ENCODE measurements at places on chromosomes 3 and 15.

GRCh38 chr15:67193223-67193990 is 61.1 kb downstream of the AAGAB start:
- no peak for DNase-seq

DNA sequence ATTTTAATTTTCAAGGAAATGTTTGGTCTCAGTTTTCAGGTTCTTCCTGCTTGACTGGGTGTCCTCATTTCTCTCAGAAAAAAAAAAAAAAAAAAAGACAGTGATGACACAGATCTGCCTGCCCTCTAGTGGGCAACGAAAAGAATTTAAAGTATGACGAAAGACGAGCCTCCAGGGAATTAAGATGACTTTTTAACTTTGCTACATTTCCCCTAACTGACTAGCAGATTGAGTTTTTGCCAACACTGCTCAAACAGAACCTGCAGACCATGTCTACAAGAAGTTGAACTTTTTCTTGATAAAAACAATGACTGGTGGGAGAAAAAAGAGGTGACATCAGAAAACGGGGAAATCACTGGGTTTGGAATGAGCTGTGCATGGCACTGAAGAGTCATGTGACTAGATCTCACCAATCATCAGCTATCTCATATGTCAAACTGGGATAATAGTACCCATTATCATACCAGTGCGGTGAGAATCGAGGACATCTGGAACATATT is 40.8 kb downstream of the EOMES start:
- DNase-seq = no peak

GRCh38 chr3:132486099-132486498 is 68.8 kb downstream of the DNAJC13 start:
- DNase-seq = no peak

DNA sequence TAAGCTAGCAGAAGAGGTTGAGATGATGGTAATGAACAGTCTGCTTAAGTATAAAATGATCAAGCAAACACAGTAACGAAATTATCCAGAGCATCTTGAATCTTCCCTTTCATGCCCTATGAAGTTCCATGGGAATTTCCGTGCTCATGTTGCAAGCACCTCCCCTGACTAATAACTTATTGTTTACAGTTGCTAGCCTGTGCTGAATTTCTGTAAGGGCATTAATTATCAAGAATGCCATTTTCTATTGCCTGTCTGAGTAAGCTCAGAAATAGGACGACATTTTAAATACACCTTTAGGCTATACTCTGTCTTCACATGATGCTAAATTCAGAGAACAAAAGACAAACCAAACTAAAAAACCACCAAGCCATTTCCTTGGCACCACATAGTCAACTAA is 257.5 kb upstream of the LRTM1 start:
- no peak for DNase-seq

GRCh38 chr15:98769867-98770266 is 121.5 kb downstream of the IGF1R start:
- no peak for DNase-seq

- DNase-seq = no peak
Observed at GRCh38 chr3:11305509-11305908, 33.3 kb downstream of the ATG7 start.

DNA sequence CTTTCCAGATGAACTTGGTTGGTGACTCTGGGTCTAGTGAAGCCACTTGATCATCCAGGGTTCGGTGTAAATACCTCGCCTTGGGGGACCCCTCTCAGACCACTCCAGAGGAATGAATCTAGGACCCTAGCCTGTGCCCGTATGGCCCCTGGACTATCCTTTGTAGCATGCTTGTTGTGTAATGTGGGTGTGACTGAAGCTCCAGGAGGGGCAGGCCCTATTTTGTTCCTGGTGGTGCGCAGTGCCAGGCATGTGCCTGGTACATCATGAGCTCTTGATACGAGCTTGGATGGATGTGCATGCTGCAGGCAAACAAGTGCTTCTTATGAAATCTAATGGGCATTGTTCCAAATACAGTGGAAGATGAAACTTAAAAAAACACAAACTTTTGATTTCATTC is 82.8 kb downstream of the EBLN2 start:
- DNase-seq = no peak

- DNase-seq = no peak
Observed at GRCh38 chr3:141764986-141765385, 1.8 kb downstream of the GRK7 start.

DNA sequence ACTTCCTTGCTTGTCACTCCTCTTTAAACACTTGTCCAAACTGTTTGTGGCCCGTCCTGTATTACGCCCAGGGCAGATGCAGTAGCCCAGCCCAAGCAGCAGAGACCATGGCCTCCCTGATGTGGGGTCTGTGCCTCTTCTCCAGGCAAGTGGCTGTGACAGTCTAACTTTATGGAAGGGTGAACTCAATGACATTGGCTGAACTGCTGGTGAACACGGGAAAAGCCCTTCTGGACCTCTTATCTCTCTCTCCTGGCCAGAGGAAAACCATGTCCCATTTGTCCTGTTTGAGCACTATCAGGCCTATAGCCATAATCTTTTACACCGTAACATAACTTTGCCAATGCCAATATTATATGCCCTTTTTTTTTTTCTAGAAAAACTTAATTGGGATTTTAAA is 67.6 kb downstream of the SMAD3 start:
- DNase-seq = no peak

- DNase-seq = no peak
Observed at GRCh38 chr15:38460543-38460942, 6.6 kb downstream of the FAM98B start.

DNA sequence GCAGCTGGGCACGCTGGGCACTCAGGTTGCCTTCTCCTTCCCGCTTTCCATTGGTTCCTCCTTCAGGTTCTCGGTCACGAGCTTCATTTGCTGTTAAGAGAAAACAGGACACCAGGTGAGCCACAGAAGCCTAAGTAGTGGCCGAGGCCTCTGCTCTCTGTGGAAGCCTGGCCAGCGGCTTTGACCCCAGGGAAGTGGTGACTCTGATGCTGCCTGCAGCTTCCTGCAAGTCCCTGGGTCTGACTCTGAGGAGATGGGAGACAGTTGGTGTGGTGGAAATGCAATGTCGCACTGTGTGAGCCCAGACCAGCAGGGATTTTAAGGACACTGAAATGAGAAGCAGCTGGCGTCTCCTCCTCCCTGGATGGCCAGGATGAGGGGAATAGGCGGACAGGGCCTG is 80.5 kb downstream of the SNRK start:
- no peak for DNase-seq

GRCh38 chr3:55619046-55619808 is 132.1 kb upstream of the WNT5A start:
- no peak for DNase-seq

- DNase-seq = no peak
Observed at GRCh38 chr3:162743091-162743490, 1246.5 kb downstream of the OTOL1 start.

- DNase-seq = no peak
Observed at GRCh38 chr15:83358972-83359564, 74.6 kb upstream of the BNC1 start.

DNA sequence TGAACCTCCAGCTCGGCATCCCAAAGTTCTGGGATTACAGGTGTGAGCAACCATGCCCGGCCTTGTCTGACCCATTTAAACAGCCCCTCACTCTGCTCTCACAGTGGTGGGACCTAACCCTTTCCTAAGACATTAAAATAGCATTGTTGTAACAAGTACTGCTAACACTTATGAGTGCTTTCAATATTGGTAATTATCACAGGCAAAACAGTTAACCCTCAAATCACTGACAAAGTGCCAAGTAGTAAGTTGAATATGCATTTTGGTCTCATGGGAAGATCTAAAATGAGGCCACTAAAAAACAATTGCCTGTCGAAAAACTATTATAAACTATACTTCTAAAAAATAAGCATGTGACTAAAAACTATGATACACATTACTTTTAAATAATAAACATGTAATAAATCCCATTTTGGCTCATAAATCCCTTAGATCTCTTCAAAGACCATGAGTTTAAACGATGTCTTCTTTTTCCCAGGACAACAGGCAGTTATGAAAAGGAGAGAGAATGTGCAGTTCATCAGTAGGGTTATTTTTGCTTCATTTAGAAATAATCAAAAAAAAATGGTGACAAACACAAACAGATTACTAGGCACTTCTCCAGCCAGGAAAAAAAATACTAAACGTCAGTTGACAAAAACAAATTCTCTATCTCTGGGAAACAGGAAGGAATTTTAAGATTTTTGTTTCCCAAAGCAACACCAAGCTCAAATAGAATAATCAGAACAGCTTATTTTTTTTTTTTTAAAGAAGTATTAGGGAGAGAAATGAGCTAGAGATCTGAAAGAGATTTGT is 95.4 kb downstream of the RFTN1 start:
- no peak for DNase-seq

- DNase-seq = no peak
Observed at GRCh38 chr3:38129058-38129457, 7.9 kb downstream of the ACAA1 start.

DNA sequence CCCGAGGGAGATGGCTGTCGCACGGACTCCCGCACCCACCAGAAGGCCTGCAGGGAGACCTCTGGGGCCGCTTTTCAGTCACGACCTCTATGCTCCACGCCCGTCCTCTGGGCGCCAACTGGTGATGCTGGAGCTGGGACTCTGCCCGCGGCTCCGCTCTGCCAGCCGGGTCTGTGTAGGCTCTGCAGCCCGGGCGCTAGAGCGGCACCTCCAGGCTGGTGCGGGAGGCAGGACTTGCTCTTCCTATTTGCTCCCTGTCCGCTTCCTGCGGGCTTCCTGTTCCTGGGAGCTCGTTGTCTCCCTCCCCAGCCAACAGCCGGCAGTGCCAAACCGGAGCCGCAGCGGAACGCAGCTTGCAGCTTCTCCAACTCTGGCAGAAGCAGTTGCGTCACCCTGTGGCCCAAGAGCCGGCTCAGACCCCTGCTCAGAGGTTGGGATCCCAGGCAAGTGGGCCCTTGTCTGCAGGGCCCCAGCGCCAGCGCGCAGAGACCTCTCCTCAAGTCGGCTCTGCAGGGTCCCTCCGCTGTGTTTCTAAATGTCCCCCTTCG is 285.9 kb downstream of the XXYLT1 start:
- peak; percentile 87 for DNase-seq

- no peak for DNase-seq
Observed at GRCh38 chr15:40368719-40369473, 10.9 kb downstream of the DISP2 start.

DNA sequence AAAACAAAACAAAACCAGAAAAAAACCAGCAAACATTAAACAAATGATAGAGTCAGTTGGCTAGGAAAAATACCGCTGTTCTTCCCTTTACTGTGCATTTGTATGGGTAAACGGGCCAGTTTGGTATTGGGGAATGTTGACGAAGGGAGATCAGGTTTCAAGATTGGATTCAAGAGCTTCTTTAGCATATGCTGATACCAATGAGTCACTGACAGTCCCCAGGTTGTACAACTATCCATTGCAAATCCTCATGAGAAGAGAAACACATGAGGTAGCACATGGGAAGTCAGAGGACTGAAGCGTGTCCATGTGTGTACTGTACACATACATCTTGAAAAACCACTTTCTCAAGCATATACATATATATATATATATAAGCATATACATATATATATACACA is 25.6 kb downstream of the TIGIT start:
- no peak for DNase-seq

DNA sequence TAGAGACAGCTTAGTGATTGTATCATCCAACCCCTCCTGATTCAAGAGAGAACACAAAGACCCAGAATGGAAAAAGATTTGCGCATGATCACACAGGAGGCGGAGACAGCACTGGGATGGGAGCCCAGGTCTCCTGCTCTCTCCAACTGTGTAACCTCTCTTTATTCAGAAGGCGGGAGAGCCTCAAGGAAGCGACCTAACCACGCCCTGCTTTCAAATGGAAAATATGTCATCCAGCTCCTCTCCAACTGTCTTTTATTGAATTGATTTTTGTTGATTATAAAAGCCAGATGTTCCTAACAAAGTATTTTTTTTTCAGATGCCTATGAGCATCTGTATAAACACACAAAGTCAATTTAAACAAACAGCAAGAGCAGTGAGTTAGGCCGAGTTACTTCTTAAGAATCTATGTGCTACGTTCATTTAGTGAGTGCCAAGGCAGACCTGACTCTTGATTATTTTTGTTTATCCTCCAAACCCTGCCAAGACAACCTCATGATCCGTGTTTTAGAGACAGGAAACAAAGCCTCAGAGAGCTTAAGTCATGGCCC is 74.5 kb downstream of the BFSP2 start:
- DNase-seq = peak; percentile 89
